Hematopoietic multipotent progenitor cell treated with erythropoietin and hydrocortisone succinate and interleukin-3 and kit ligand, for 17 days (in vitro differentiated cells): ENCODE measurements at places on chromosomes 16 and 17.
A peak's percentile ranks its signal among the peaks of the same experiment; 100 is the strongest.

GRCh38 chr17:13293421-13293820 lies 275.6 kb upstream of the ELAC2 start:
- DNase-seq, result no peak

DNA sequence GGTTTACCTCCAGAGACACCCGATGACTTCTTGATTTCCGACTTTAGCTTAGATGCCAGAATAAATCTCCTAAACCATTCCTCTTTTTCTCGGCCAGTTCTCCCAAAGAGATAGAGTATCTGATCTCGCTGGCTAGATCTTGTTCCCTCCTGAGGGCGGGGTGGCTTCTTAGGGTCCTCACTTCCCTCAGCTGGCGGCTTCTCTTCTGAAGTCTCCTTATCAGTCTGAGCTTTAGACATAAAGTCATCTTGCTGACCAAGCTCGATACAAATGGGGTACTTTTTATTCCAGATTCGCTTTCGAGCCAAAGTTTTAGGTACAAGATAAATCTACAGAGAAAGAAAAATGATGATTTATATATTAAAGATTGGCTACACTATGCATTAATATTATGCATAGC lies 63.6 kb upstream of the ERN1 start:
- no peak for DNase-seq

GRCh38 chr16:15897834-15898254 lies 9.4 kb upstream of the CEP20 start:
- DNase-seq, result no peak

DNA sequence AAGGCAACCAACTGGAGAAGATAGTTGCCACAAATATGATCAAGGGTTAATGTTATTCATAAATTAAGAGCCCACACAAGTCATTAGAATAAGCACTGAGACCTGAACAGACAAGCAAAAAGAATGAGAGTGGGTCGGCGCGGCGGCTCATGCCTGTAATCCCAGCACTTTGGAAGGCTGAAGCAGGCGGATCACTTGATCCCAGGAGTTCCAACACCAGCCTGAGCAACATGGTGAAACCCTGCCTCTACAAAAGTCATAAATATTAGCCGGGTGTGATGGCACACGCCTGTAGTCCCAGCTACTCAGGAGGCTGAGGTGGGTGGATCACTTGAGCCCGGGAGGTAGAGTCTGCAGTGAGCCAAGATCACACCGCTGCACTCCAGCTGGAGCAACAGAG lies 40.7 kb upstream of the STH start:
- no peak for DNase-seq

- no peak for DNase-seq
Observed at GRCh38 chr16:85327731-85328675, 215.7 kb upstream of the CIBAR2 start.

- peak; percentile 90 for DNase-seq
Observed at GRCh38 chr17:46044286-46044928, 45.4 kb downstream of the STH start.

DNA sequence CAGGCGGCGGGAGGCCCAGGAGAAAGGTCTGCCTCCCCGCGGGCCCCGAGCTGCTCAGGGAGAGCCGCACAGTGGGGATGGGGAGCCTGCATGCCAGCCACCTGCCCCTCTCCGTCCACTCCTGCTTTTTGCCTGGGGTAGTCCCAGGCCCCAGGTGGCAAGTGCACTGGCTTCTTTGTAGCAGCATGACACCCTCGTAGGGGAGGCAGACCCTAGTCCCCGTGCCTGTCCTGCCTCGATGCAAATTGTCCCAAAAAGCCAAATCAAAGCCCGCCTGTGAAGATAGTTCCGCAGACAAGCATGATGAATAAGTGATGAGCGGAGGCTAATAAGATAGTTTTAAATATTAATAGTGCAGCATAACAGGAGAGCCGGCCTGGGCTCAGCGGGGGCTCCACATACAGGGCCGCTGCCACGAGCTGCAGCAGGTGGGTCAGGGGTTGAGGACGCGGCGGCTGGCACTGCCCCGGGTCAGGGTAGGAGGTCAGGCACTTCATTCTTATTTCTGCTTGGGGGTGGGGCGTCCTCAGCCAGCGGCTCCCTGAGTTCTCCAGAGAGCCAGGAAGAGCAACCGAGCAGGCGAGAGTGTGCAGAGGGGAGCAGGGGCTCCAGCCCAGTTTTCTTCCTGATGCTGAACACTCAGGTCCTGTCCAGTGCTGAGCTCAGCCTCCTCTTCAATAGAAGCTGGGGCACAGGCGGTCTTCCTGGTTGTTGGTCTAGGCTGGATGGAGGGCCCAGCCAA lies 26.8 kb downstream of the GINS2 start:
- no peak for DNase-seq

DNA sequence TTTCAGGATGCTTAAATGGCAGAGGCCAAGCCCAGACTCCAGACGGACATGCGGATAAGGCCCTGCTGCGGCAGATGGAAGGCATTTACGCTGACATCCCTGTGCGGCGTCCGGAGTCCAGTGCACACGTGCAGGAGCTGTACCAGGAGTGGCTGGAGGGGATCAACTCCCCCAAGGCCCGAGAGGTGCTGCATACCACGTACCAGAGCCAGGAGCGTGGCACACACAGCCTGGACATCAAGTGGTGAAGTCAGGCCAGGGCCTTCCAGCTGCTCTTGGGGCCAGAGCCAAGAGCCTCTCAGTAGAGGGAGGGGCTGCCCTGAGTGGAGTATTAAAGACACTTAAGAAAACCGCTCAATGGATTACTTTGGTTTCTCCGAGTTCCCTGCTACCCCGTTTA lies 29.4 kb downstream of the NARF start:
- DNase-seq, result no peak

DNA sequence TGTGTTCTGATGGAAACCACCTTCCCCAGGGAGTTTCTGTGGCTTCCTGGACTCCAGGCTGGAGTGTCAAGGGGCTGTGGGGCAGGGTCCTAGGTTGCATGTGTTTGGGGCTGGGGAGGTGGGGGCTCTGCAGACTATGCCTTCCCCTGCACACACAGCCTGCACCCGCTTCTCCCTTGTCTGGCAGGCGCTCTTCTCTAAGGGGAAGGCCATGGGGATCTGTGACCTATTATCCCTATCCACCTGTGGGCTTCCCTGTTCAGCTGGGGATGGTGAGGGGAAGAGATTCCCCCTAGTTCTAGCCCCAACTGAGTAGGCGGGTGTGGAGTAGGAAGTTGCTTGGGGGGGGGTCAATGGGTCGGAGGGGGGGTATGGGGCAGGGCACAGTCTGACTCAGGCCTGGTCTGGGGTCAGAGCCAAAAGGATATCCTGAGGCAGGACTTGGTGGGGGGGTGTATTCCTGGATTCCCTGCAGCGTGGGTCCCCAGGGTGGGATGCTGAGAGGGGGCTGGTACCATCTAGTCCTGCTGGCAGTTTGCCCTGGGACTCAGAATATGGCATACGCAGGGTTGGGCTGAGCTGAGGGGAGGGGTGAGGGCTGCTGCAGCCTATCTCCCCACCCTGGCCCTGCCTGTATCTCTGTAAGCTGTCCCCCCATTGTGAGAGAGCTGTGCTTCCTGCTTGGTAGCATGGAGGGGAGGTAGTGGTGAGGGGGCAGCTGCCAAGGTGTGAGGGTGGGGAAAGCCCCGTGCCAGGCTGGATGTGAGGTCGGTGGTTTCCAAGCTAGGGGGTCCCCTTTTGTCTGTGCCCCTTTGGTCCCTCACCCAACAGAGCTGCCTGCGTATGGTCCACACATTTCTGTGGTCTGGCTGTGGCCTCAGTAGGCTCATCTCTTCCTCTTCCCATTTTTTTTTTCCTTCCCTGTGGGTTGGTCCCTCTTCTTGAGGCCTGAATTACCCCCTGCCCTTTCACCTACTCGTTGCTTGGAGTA lies 14.7 kb downstream of the RARA start:
- no peak for DNase-seq

GRCh38 chr17:49193513-49194296 lies 16.7 kb downstream of the GNGT2 start:
- DNase-seq, result peak; percentile 24

GRCh38 chr17:33550261-33550660 lies 257.2 kb upstream of the ASIC2 start:
- DNase-seq, result no peak

DNA sequence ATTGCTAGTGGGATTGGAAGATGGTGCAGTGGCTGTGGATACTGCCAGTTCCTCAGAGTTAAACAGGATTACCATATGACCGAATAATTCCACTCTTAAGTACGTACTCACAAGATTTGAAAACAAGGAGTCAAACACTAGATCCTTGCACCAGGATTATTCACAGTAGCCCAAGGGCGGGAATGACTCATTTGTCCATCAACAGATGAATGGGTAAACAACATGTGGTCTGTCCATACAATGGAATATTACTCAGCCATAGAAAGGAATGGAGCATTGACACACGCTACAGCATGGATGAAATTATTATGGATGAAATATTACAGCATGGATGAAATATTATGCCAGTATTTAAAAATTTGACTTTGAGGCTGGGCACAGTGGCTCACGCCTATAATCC lies 9.1 kb upstream of the MAPK8IP3 start:
- no peak for DNase-seq

DNA sequence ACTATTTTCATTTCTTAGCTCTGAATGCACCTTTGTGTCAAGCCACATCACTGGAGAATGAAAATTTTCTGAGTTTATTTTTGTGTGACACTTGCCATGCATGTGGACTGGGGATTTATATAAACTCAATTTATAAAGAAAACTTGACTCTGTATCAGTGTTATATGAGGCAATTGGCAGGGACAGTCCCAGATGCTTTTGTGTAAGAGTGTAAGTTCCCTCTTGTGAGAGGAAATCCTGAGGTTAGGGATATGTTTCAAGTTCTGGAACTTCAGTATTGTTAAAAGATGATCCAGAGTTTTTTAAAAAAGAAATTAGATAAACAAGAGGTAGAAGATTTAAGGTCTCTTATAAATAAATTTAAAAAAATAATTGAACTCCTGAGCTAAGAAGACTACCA lies 10.9 kb upstream of the CCL8 start:
- DNase-seq, result no peak

DNA sequence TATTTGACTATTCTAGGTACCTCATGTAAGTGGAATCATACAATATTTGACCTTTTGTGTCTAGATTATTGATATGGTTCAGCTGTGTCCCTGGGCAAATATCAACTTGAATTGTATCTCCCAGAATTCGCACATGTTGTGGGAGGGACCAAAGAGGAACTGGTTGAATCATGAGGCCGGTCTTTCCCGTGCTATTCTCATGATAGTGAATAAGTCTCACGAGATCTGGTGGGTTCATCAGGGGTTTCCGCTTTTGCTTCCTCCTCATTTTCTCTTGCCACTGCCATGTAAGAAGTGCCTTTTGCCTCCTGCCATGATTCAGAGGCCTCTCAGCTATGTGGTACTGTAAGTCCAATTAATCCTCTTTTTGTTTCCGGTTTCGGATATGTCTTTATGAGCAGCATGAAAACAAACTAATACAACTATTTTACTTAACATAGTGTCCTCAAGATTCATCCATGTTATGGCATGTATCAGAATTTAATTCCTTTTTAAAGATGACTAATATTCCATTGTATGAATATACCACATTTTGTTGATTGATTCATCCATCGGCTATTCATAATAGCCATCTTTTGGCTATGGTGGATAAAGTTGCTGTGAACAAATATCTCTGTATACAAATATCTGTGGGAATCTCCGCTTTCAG lies 129.1 kb downstream of the FTO start:
- DNase-seq, result no peak

- no peak for DNase-seq
Observed at GRCh38 chr17:15782866-15783265, 50.8 kb downstream of the TBC1D26 start.

- DNase-seq, result peak; percentile 62
Observed at GRCh38 chr16:58515125-58515870, at the start of gene SETD6. TSS of gene SETD6 (plus strand) at chr16:58515517. CDS start at chr16:58515538, 21 bp downstream.

DNA sequence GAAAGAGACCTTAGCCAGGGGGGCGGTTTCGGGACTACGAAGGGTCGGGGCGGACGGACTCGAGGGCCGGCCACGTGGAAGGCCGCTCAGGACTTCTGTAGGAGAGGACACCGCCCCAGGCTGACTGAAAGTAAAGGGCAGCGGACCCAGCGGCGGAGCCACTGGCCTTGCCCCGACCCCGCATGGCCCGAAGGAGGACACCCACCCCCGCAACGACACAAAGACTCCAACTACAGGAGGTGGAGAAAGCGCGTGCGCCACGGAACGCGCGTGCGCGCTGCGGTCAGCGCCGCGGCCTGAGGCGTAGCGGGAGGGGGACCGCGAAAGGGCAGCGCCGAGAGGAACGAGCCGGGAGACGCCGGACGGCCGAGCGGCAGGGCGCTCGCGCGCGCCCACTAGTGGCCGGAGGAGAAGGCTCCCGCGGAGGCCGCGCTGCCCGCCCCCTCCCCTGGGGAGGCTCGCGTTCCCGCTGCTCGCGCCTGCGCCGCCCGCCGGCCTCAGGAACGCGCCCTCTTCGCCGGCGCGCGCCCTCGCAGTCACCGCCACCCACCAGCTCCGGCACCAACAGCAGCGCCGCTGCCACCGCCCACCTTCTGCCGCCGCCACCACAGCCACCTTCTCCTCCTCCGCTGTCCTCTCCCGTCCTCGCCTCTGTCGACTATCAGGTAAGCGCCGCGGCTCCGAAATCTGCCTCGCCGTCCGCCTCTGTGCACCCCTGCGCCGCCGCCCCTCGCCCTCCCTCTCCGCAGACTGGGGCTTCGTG lies at the start of gene MAPT:
TSS of gene MAPT (plus strand) at position 533 of the 763 bp plus-strand sequence. CDS start 67,784 bp downstream, outside the sequence.
- DNase-seq, result peak; percentile 55

- DNase-seq, result no peak
Observed at GRCh38 chr17:27339198-27339835, 45.4 kb downstream of the WSB1 start.

GRCh38 chr17:82061047-82061925 lies 4.3 kb downstream of the DUS1L start:
- no peak for DNase-seq

DNA sequence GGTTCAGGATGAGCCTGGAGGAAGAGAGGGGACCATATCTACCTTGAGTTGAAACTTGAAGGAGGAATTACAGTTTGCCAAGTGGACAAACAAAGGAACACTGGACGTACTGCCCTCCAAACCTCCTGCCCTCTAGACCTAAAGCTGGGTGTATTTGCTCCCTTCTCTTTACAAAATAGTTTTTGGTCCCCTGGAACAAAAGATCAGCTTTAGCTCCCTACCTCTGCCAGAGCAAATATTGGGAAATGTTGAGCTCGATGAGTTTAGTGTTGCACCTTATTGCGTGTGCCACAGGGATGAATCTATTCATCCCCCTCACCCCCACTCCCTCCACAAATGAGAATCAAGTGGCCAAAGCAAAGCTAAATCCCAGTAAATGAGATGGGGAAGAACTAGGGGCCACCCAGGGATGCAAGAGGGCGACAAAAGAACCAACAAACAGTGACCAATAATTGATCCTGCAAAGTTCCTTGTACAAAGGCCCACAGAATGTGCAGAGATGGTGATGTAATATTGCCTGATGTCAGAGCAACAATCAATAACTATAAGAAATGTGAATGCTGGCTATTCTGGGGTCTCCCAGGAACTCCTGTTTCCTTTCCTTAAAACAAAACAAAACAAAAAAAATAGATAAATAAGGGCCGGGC lies 17.2 kb upstream of the TAT start:
- no peak for DNase-seq
